Occipital lobe (tissue), 3 donors: ENCODE measurements at places on chromosomes 4 and X. TPM values are rescaled to one million over a fixed set of nuclear protein-coding genes. Genes with fewer than 3 reads are reported as not detected.

Gene YIPF7
- total RNA-seq: 6.7 TPM

Gene CXCL11
- total RNA-seq: not detected

Gene VCX
- total RNA-seq: not detected

Gene ZNF732
- 1.4 TPM for total RNA-seq

Gene PCDH10
- total RNA-seq: 43.8 TPM
